ENCODE measurements at places on chromosomes 3 and 15.
A peak's percentile ranks its signal among the peaks of the same experiment; 100 is the strongest.

GRCh38 chr15:63600616-63601025, 3.4 kb downstream of the FBXL22 start:
- peak; percentile 97 for DNase-seq

GRCh38 chr15:90001062-90001682, at the start of gene ZNF710:
ZNF710 (plus strand) TSS chr15:90001324; CDS start chr15:90067138, 65,814 bp downstream.
- DNase-seq, result peak; percentile 84

DNA sequence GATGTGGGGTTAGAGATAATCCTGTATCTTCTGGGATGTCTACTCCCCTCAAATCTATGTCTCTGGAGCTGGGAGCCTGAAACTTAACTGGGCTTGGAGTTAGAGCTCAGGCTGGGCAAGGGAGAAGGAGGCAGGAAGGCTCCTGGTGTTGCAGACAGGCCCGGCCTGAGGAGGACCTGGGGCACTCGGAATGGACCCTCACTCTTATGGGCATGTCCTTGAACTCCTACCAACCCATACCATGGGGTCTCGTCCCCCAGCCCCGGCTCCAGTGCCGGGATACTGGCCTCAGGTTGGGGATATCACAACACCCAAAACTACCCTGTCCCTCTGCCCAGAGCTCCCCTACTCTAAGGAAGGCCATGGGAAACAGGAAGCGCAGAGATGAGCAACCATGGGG, 45.2 kb downstream of the SCN5A start:
- no peak for DNase-seq

DNA sequence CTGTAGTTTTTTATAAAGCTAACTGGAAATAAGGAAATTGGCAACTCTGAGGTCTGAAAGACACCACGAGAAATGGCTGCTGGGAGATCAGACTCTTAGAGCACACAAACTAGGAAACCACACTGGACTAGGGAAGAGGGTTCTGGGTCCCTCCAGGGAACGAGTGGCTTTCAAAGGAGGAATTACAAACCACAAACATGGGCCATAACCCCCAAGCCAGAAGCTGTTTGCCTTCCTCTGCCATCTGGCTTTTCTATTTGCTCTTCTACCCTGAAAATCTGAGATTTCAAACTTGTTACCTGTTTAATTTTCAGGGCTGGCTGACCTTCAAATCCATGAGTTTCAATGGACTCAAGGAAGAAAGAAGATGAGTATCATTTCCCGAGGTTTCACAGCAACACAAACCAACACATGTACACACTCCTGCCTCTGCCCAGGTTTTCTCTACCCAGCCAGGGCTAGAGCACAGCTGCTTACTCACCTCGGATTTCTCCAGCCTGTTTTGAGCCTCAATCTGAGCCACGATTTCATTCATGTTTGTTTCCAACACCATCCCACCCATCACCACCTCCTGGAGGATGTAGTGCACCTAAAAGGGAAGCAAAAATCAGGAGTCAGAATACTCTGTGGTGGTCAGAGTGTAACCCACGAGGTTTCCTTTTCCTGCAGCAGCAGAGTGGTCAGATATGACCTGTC, 22.6 kb upstream of the ANPEP start:
- no peak for DNase-seq

All from posterior vena cava (tissue), 2 donors.